ENCODE measurements at places on chromosomes 12 and 14.

- peak; percentile 45 for DNase-seq
Observed at GRCh38 chr12:123813349-123813748, 51.2 kb downstream of the DNAH10 start.

GRCh38 chr14:104708606-104709268 lies 15.3 kb upstream of the ADSS1 start:
- peak; percentile 53 for DNase-seq

DNA sequence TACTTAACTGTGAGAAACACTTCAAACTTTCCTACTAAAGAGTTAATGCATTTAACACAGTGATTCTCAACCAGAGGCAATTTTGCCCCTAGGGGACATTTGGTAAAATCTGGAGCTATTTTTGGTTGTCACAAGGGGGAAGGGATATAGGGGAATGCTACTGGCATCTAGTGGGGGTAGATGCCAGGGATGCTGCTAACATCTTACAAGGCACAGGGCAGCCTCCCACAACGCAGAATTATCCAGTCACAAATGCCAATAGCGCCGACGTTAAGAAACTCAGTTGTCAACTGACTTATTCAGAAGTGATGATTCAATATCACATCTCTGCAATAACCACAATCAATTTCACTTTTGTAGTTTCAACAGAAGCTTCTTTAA lies 2.0 kb downstream of the EEA1 start:
- peak; percentile 52 for DNase-seq

DNA sequence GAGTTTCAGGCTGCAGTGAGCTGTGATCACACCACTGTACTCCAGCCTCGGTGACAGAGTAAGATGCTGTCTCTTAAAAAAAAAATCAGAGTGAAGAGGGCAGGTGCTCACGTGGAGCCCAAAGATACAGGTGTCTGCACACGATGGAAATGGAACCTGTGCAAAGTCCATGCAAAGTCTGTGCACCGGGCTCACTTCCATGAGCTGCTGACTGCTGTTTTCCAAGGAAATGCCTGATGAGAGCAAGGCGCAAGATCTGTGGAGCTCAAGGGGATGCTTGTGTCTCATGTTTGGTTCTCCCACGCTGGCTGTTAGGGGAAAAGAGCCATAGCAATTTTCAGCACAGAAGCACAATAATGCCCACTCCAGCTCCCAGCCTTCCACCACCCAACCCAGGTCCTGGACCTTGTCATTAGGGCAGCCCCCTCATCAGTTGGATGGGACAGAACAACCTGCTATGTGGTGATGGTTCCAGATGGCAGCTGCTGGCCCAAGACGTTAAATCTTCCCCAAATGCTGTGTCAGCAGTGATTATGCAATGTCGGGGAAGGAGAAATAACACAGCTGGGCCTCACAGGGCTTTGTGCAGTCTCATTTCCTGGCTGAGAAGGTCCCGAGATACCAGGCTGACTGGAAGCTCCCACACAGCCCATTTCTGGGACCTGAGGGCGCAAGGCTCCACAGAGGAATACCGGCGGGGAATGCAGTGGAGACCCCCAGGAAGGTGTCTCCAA lies 27.9 kb upstream of the DICER1 start:
- DNase-seq, result no peak

DNA sequence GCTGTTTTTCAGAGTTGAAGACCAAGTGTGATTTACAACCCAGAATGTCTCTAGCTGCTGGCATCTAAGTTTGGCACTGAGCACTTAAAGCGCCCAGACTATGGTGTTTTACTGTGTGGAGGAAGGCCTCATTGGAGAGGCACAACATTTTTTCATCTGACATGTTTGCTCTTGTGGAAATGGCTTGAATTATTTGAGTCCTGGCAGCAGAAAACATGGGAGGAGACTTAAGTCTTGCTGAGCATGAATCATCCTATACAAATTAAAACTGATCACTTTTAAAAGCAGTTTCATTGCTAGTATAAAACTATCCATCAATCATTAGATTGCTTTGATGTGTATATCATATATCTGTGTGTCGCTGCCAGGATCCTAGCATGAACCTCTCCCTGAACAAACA lies 85.9 kb upstream of the REP15 start:
- DNase-seq, result peak; percentile 49

DNA sequence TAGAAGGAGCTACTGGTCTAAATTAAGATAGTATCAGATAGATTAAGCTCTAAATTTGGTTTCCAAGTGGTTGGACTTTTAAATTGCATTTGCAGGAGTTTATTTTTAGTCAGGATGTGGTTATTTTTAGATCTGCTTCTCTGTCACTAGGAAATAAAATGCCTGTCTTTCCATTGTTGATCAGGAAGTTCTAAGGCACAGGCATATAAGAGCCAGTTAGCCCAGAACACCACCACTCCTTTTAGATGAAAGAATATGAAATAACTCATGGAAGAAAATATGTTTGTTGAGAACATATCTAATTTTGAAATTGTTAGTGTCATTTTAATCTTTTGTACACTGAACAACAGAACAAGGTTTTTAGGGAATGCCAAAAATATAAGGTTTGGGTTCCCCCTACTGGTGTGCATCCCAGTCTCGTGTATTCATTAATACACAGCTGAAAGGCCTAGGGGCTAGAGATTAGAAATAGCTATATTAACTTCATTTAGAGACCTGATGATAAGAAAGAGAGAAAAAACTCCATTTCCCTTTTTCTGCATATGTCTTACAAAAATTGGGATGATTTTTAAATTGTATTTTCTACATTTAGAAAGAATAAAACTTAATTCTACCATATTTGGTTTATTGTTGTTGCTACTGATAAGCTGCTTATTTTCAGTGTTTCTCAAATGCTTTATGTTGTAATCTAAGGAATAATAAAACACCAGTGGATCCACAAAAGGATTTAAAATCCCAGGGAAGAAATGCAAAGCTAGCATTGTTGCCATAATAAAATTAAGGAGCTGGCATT lies 67.2 kb downstream of the RIC8B start:
- peak; percentile 56 for DNase-seq

DNA sequence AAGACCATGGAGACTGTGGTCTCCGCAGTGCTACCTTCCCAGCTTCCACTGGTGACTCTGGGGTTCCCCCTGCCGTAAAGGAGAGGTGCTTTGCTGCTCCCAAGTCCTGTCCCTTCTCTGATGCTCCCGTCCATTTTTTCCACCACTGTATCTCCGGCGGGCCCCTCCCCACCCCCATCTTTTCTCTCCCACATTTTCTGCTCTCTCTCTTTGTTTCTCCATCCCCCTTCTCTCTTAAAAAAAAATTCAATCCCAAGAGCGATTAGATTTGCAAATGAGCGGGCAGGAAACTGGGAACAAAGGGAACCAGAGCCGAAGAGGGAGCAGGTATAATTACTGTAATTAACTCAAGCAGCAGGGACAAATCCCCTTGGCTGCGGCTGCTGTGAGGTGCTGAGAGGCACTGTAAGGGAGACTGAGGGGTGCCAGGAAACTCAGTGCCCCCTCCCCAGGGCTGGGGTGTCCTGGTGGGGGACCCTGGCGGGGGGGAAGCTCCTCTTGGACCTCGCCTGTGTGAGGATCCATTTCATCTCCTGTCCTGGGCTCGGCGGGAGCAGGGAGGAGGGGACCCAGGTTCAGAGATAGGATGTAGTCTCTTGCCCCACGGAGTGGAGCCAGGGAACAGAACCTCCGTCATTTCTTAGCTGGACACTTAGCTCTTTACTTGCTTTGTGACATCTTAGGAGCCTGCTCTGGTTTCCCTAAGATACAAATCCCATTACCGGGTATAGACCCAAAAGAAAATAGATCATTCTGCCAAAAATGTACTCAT lies 140.4 kb upstream of the NRXN3 start:
- DNase-seq, result no peak

DNA sequence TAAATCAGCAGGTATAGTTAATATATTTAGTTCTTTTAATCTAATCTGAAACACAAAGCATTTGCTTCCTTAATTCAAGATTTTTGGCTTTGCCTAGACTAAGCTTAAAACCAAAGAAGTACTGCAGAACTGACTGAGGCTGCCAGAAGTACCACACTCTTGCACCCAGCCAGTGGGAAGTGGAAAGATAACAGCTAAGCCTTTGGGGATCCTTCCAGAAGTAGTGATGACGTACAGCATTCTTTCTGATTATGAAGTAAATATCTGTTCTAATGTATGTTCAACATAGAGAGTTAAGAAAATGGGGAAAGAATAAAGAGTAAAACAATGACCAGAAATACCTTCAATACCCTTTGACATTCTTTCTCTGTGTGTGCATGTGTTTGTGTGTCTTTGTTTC lies 19.3 kb downstream of the NTF3 start:
- DNase-seq, result no peak

Data from A172 (cell line).